ENCODE measurements at places on chromosomes 7 and 10.

- no peak for DNase-seq
These were observed 1.3 kb downstream of the SAR1A start for GRCh38 chr10:70169011-70169410.

- DNase-seq = no peak
These were observed 3.5 kb upstream of the LCOR start for GRCh38 chr10:96828609-96829008.

DNA sequence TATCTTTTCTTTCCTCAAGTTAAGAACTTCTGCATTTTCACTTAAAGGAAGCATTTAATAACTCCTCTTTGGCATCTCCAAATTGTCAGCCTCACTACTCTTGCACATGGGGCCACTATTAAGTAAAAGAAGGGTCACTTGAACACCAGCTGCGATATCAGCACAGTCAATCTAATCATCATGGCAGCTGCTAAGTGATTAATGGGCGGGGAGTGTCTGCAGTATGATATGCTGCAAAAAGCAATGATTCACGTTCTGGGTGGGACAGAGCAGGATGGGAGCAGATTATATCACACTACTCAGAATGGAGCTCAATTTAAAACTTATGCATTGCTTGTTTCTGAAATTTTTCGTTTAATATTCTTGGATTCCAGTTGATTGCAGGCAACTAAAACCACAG lies 447.4 kb upstream of the PFKP start:
- no peak for DNase-seq

- no peak for DNase-seq
These were observed 1.8 kb upstream of the KCP start for GRCh38 chr7:128912281-128912680.

DNA sequence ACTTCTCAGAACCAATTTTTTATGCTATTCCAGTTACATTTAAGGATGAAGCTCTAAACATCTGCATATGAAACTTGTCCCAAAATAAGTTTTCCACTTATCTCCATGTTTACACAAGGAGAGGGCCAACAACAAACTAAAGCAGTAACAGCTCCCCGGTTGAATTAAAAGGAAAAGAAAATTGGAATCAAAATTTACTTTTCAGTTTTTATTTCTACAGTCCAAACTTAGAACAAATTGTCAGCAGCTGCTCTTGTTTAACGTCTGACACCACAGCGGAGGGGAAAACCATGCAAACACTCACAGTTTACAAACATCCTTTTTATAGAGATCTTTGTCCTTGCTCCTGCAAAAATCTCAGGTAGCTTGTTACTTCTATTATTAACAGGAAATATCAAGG lies 101.3 kb downstream of the COL28A1 start:
- DNase-seq = no peak

DNA sequence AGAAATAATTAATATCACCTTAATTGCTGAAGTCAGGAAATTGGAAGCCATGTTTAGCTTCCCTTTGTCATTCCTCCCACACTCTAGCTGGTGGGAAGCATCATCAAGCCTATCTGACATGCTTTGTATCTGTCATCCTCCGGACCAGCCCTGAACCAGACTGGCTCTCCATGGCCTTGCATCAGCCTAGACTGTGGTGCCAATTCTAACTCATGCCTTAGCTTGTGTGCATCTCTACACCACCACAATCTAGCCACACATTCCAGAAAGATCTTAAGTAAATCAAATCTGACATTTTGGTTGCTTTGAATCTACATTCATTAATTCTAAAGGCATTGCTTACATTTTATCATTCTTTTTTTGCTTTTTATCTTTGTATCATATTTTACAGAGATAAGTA lies 196.4 kb upstream of the VSTM2A start:
- DNase-seq = no peak

GRCh38 chr7:128879461-128879938 lies 16.8 kb downstream of the ATP6V1F start:
- DNase-seq = no peak

DNA sequence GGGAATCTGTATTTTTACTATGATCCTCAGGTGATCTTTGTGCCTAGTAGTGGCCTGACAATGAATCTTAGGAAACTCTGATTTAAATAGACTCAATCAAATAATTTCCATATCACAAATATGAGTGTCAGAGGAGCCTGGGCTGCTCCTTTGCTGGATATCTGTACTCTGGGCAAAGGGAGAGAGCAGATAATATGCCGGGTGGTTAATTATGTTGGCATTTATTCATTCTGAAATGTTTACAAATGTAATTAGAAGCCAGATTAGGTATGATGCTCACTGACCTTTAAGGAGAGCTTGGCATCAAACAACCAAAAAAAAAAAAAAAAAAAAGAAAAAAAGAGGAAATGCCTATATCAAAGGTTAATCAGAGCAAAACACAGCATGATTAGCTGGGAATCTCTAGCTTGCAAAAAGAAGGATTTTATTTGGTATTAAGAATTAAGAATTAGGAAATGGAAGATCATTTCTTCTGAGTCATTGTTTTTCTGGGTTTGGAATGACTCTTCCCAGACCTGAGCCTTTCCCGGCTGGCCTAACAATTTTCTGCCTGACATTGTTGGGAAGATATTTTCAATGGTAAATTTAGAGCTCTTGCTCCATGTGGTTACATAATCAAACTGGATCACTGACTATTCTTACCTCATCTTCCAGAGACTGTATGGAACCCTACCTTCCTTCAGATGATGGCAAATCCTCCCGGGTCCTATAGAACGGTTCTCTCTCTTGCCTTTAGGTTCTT lies 365.3 kb downstream of the REEP3 start:
- DNase-seq = no peak

DNA sequence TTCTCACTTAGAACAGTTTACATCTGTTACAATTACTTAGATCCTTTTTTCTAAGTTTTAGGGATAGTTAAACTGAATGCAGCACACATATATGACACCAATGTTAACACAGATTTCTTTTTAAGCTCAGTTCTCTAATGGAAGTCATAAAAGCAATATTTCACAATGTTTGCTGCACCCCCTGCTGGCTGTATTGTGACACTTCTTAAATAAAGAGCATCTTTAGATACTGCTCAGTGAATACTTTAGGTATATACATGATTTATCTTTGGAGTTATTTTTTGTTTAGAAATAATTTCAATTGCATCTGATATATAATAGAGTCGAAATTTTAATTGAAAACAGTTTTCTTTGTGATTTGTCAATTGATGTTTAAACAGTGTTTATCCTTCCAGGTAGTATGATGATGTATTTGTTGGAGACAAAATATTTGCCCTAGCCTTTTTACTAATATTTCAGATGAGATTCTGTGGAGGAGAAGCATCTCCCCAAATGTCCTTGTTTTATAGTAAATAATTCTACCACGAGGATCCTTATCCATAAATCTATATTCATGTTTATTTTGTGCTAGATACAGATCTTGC lies 174.4 kb downstream of the ST7 start:
- DNase-seq = peak; percentile 50

- DNase-seq = no peak
These were observed 6.3 kb downstream of the TRPV5 start for GRCh38 chr7:142927085-142927745.

DNA sequence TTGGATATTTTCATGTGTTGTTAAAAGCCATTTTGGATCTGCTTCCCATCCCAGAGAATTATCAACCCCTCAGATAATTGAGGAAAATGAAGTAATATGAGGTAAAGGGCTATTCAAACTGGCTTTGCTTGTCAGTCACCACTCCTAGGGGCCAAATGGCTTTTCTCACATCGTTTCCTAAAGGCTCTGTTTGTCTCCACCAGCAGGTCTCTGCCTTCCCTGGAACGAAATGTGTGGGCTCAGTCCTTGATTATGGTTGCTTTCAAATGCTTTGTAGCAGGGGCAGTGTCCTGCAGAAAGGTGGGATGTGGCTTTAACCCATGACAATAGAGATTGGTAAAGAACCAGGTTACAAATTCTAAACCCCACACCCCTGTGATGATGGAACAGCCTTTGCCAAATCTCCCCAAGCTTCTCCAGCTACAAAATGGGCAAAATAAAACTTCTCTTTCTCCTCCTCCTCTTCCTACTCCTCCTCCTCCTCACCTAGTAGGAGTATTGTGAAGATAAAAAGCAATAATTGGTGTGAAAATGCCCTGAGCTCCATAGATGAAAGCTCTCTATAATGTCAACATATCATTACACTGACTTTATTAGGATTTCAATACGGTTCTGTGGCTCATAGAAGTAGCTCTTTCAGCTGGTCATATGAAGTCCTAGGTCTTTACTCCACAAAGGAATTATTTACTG lies 127.6 kb downstream of the CHN2 start:
- no peak for DNase-seq

DNA sequence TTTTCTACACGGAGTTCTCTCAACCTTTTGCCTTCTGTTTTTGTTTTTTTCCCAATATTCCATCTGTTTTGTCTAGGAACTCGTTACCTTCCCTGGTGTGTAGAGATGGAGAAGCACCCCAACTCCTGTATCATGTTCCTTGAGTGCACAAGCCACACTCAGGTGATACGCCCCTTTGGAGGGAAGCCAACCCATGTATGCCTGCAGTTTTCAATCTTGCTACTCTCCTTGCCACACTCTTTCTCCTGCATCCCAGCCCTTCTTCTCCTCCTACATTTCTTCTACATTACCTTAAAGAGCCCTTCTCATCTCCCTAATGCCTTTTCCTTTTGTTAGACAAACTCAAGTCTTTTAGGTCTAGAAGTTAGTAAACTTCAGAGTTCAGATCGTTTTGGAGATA lies 10.2 kb upstream of the SP4 start:
- no peak for DNase-seq

DNA sequence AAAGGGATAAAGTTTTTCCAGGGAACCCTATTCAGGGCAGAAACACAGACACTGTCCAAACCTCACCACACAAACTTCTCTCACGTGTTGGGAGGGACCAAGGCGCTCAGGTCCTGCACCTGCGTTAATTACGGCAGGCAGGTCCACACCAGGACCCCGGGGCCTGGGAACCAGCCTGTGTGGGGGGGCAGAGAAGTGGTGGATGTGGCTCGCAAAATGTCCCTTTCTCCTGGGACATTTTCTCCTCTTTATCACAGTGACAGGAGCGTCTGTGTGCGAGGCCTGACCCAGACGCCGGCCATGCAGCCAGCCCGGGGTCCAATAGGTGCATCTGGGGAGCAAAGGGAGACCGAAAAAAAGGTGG lies 73.4 kb upstream of the ZNF722 start:
- DNase-seq = no peak

GRCh38 chr7:45663167-45663921 lies 89.2 kb downstream of the ADCY1 start:
- no peak for DNase-seq

DNA sequence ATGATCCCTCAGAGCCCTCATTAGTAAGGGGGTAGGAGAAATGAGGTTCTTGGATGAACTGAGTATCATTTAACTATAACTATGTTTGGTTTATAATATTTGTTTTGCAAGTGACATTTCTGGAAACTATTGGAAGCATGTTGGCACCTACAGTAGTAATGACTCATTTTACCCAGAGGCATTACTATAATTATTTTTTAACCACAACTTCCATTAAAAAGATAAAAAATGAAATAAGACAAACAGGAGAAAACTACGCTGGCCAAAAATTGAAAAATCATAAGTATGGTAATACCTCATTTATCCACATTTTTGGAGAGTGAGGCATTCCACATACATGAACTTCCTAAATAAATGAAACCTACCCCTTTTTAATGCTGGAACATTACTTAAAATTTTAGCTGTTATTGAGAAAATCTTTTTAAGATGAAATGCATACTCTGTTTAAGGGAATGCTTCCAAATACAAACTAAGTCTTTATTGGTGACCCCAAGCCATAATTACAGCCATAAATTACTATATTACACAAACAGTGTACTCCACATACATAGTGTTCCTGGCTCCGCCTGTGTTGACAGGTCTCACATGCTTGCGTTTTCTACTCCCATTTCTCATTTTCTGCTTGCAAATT lies 84.6 kb upstream of the CAPZA2 start:
- DNase-seq = no peak

GRCh38 chr10:20870834-20871233 lies 26.3 kb downstream of the NEBL start:
- DNase-seq = no peak

- DNase-seq = no peak
These were observed 526.7 kb upstream of the NRP1 start for GRCh38 chr10:33861016-33861704.

GRCh38 chr7:37360484-37360883 lies 88.2 kb downstream of the ELMO1 start:
- no peak for DNase-seq

DNA sequence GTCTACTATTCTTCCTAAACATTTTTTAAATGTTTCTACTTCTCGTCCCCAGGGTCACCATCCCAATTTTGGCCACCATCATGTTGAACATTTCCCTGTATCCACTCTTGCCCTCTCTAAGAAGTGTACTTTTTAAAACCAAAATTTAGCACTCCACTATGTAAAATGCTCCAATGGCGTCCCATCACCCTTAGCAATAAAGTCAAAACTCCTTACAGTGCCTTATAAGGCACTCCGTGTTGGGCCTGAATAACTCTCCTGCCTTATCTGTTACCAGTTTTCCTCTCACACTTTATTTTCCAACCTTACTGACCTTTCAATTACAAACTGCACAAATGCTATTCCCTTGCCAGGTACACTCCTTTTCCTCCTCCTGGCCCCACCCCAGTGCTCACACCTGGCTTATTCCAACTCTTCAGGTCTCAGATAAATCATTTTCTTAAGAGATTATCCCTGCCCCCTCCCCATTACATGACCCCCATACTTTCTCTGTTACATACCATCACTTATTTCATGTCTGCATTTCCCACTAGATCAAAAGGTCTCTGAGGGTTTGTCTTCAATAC lies 1.3 kb downstream of the TMEM168 start:
- no peak for DNase-seq

DNA sequence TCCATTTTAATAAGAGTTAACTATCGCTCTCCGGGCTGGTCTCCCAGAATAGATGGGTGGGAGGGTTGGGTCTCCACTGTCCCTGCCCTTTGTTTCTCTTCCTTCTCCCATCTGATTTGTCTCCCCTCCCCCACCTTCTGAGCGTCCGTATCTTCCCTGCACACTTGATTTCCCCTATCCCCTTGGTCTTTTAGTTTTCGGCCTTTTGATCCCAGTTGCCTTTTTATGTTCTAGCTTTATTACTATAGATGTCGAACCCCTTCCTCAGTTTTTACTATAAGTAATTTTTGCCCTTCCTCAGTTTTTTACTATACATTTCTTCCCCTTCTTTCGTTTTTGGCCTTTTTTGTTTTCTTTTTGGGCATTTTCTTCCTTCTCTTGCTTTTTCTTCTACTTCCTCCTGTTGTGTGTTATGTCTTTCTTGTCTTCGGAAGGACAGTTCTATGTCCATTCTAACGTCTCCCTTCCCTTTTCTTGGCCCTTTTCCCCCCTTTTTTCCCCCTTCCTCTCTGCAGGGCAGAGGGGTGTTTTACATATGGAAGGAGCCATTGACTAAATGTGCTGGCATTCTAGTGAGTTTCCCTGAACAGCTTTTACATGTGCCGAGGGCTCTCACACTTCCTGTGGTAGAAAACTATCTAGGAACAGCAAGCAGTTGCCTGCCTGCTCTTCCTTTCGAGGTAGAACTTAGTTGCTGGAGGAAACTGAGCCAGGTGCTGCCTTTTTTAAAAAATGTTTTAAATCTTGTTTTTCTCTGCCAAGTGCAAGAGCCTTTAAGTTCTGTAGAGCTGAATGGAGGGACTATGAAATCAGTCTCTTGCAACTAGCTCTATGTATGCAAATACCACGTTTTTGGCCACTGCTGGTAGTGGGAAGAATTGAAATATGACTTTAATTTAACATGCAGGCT lies 2.8 kb downstream of the TET1 start:
- no peak for DNase-seq
